Airway epithelial cell (primary cell): ENCODE measurements at places on chromosomes 11 and 22. TPM values are rescaled to one million over a fixed set of nuclear protein-coding genes. Genes with fewer than 3 reads are reported as not detected.

NR1H3 gene
- total RNA-seq: 7.2 and 8.9 TPM in 2 replicates

NNMT gene
- 3.7 and 5.4 TPM in 2 replicates for total RNA-seq

RFPL2 gene
- total RNA-seq: not detected in 2 replicates

ANKK1 gene
- total RNA-seq: 0.88 and 1.2 TPM in 2 replicates

MSANTD2 gene
- 3.6 and 5.0 TPM in 2 replicates for total RNA-seq

TTLL1 gene
- 3.5 and 4.4 TPM in 2 replicates for total RNA-seq

GRIA4 gene
- not detected in 2 replicates for total RNA-seq

SYCE3 gene
- 1.1 TPM in 1 of 2 replicates, not detected in the other for total RNA-seq

ACRV1 gene
- total RNA-seq: not detected in 2 replicates

CDCA5 gene
- 13.9 and 14.8 TPM in 2 replicates for total RNA-seq

BIK gene
- 18.6 and 20.0 TPM in 2 replicates for total RNA-seq

TTC12 gene
- 20.7 and 23.7 TPM in 2 replicates for total RNA-seq

OR5T1 gene
- not detected in 2 replicates for total RNA-seq

KCNJ11 gene
- total RNA-seq: 0.07 and 0.23 TPM in 2 replicates

APOA4 gene
- total RNA-seq: not detected in 2 replicates

STIP1 gene
- 169 and 210 TPM in 2 replicates for total RNA-seq

AASDHPPT gene
- 42.2 and 53.4 TPM in 2 replicates for total RNA-seq

NXPE1 gene
- not detected in 2 replicates for total RNA-seq

CASP4 gene
- 77.1 and 88.7 TPM in 2 replicates for total RNA-seq

OTOG gene
- not detected in 2 replicates for total RNA-seq

KREMEN1 gene
- total RNA-seq: 16.2 and 30.4 TPM in 2 replicates

BTBD18 gene
- total RNA-seq: not detected in 2 replicates

ANO1 gene
- total RNA-seq: 8.8 and 15.3 TPM in 2 replicates

FOLR2 gene
- not detected in 2 replicates for total RNA-seq

TEX12 gene
- total RNA-seq: 0.28 TPM in 1 of 2 replicates, not detected in the other

APOBEC3B gene
- total RNA-seq: 0.70 and 1.3 TPM in 2 replicates

GVQW3 gene
- 0.28 TPM in 2 replicates for total RNA-seq
